ENCODE measurements at places on chromosomes 2 and 18.
A peak's percentile ranks its signal among the peaks of the same experiment; 100 is the strongest.

DNA sequence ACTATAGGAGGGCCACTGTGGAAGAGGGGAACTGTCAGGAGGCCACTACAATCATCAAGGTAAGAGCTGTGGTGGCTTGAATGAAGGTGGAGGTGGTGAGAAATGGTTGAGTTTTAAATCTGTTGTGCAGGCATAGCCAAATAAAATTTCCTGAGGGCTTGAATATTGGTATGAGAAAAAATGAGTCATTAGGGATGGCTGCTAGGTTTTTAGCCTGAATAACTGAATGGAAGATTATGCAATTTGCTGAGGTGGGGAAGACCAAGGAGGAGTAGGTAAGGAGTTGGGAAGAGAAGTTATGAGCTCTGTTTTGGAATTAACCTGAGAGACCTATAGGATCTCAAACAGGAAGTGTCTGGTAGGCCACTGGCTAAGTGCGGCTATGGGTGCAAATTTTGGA lies 84.0 kb downstream of the KLHL14 start:
- DNase-seq, result no peak

- no peak for DNase-seq
These were observed 39.8 kb downstream of the LPIN1 start for GRCh38 chr2:11786191-11786590.

- no peak for DNase-seq
These were observed 20.8 kb upstream of the CEP68 start for GRCh38 chr2:65035351-65035943.

DNA sequence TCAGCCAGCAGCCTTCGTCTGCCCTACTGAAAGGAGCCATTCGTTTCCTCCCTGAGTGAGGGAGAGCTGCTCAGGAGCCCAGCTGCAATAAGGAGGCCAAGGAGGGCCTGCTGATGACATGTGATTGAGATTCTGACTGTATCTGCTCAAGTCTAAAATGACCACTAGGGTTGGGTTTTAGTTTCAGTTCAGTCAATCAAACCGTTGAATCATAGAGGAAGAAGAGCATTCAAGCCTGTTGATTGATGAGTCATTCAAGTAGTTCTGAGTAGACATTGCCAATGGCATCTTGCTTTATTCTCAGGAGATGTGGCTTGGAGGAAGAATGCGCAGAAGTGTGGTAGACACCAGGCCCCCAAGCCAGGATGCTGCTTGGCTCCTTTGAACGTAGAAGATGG lies 19.9 kb upstream of the BCL2L11 start:
- peak; percentile 83 for DNase-seq

- no peak for DNase-seq
These were observed 238.5 kb downstream of the DYSF start for GRCh38 chr2:71691747-71692441.

DNA sequence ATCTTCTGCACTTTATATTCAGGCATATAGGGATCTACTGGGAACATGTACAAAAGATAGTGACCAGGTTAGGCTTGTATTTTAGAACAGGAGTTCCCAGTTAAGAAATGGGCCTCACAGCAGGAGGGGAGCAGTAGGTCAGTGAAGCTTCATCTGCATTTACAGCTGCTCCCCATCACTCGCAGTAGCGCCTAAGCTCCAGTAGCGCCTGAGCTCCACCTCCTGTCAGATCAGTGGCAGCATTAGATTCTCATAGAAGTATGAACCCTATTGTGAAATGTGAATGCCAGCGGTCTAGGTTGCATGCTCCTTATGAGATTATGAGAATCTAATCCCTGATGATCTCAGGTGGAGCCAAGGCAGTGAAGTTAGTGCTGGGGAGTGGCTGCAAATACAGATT lies 224.4 kb upstream of the CYRIA start:
- no peak for DNase-seq

- no peak for DNase-seq
These were observed 94.1 kb downstream of the FHOD3 start for GRCh38 chr18:36391426-36392145.

- DNase-seq, result no peak
These were observed 5.7 kb downstream of the PSME4 start for GRCh38 chr2:53964987-53965687.

DNA sequence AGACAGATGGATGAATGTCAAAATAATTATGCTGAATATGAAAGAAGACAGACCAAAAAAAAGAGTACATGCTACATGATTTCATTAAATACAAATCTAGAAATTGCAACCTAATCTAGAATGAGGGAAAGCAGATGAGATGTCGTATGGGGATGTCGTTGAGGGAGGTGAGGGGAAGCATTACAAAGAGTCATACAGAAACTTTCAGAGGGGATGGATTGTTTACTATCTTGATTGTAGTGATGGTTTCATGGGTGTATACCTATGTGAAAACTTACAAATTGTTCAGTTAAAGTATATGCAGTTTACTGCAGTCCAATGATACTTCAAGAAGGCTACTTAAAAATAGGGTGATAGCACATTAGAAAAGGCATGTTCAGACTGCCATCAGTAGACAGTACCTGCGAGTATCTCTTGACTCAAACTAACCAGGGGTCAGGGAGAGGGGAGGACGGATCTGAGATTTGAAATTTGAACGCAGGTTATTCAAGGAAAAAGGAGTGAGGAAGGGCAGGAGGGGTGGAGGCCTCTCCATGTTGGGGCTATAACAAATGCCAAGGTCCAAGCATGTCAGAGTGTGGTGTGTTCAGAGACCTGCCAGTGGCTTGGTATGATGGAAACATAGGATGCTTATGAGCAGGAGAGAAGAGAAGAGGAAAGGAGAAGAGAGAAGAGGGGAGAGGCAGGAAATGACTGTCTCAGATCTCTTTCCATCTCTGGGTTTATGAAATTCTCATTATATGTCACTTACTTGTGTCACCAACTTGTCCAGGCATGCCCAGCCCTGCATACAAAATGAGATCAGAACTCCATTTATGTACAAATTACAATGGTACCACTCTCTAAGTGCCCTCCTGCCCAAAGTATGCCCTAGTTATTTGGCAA lies 257.3 kb upstream of the CXCR4 start:
- peak; percentile 64 for DNase-seq

DNA sequence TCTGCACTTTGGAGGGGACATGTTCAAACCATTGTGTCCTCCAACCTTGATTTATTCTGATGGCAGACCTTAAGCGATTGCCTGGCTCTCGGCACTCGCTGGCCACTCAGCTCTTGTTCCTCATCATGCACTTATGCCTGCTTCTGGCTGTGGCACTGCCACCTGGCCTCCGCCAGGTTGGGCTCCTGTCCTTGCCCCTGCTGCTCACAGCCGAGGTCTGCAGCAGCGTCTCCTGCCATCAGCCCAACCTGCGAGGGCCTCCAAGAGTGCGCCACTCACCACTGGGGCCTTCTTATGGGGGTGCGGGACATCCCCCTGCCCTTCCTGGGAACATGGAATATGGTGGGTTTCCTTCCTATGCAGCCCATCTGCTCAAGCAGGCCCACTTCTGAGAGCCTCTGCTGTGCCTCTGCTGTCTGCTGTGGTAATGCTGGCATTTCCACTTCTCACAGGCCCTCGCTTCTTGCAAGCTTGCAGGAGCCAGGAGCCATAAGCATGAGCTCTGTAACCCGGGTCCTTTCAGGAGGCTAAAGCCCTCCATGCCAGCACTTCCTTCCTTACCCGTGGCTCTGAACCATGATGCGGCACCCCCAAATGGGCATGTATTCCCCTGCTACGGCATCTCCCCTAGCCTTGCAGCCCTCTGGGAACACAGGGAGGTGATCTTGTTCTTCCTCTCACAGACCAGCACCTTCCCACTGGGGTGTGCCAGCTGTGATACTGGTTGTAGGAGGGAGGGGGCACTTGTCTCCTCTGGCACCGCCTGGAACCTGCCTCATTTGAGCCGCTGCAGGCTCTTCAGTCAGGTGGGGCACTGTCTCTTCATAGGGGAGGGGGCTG lies 58.6 kb upstream of the HS6ST1 start:
- DNase-seq, result no peak

GRCh38 chr2:23631389-23631788 lies 246.4 kb downstream of the KLHL29 start:
- DNase-seq, result no peak

DNA sequence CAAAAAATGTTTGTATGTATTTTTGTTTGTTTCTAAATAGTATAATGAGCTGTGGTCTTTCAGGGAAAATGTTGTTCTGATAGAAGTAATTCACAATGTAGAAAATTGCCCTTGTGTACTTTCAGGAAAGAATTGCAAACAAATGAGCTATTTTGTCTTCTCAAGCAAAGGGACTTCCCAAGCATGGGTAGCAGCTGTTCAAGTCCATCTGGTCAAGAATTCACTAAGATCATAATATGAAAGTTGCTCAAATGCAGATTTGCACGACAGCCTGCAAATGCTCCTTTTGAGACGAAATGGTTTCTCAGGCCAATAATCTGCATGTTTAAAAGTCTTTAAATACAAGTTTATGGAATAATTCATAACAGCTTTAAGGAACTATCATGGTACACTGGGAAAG lies 51.9 kb upstream of the HNMT start:
- peak; percentile 57 for DNase-seq

- DNase-seq, result no peak
These were observed 21.3 kb upstream of the TMEM131 start for GRCh38 chr2:98016908-98017670.

DNA sequence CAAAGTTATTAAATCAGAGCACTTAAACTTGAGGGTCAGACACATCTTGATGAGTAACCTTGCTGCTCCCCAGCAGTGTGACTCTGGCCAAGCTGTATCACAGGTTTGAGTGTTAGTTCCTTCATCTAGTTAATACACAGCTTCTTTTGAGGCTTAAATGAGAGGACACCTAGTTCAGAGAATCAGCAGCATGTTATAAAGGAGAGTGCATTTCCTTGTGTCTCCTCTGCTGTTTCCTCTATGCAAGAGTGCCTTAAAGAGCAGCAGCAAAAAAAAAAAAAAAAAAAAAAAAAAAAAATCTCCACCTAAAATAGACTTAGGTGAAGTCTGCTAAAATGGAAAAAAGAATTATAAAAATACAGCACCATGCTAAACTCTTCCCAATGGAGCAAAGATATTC lies 261.9 kb downstream of the TCF4 start:
- no peak for DNase-seq

DNA sequence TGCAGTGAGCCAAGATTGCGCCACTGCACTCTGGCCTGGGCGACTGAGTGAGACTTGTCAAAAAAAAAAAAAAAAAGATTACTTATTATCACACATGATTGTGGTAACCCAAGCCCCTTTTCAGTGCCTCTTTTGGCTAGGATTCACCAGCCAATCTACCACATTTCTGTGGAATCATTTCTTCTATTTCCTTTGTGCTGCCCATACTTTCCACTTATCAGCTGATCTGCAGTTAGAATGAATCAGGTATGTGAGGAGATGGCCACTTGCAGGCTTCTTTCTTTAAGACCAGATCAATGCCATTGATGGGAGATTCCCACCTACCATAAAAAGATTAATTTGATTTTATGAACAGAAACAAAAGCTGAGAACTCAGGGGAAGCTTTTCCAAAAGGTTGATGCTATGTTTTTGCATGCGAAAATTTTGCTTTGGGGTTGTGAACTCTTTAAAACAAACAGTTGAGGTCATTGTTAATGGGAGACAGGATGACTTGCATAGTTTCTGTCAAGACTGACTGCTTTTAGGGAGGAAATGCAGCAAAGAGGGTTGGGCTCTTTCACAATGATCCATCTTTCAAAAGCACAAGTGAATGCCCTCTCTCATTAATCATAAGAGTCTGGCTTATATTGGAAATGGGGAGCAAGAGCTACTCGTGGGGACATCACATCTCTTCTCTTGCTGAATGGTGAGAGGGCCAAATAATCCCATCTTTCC lies 66.9 kb upstream of the CYP26B1 start:
- no peak for DNase-seq

DNA sequence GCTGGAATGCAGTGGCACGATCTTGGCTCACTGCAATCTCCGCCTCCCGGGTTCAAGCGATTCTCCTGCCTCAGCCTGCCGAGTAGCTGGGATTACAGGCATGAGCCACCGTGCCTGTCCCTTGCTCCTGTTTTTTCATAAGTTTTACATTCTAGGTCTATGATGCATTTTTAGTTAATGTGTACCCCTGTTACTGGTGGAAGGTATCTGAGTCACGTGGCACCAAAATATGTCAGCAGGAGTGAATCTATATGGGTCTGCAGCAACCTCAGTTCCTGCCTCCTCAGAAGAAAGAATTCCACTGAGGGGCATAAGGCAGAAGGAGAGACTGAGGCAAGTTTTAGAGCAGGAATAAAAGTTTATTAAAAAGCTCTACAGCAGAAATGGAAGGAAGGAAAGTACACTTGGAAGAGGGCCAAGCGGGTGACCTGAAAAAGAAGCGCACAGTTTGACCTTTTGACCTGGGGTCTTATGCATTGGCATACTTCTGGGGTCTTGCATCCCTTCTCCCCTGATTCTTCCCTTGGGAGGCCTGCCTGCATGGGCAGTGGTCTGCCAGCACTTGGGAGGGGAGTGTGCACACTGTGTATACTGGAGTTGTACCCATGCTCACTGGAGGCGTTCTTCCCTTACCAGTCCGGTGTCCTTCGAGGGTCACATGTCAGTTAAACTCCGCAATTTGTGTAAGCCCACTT lies 1.1 kb upstream of the MFSD2B start:
- DNase-seq, result no peak

DNA sequence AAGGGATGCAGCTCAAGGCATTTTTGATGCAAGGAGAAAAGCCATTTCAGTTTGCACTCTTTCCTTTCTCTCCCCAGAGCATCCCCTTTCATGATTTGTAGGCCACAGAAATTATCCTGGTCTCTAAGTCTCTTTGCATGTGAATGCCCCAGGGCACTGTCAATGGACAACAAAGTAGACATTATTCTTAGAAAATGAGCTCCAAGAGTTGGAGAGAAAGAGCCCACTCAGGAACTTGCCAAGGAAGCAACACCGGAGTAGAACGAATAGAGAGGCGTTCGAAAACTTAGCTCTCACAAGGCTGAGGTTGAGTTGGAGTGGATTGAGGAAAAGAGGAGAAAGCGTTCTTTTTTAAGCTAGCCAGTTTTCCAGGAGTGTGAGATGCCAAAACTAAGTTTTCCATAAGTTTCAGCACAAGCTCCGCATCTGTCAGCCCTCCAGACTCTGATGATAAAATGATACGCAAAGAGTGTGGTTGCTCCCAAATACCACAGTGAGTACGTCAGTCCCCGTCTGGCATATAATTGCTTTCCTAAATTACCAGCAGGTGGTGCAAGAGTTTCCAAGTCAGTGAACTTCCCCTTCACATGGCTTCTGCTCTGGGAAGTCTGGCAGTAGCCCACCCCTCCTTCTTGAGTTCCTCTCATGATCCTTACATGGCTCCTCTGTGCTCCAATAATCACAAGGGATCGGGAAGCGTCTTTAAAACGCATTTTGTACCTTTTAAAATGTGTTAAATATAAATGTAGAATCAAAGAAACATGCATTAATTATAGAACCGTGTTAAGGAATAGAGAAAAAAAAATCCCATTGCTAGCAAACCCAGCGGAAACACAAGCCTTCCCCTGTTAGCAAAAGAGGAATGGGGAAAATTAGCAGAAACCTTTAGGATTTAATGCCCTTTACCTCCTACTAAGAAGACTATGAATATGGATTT lies 1060.6 kb upstream of the FANCL start:
- peak; percentile 45 for DNase-seq

- DNase-seq, result no peak
These were observed 90.3 kb downstream of the RTP5 start for GRCh38 chr2:241959751-241960269.

DNA sequence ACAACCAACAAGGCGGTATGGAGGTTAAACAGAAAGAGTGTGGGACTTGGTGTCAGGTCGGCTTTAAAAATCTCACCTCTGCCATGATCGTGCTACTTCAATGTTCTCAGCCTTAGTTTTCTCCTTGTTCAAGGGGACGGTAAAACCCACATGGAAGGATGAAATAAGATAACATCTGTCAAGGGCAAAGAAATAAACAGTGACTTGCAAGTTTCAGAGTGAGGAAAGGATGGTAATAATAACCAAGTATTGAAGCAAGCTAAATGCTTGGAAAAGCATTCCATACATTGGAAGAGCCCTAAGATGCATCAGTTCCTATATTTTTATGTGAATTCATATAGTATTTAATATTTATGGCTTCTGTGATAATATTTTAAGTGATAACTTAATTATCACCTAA lies 29.8 kb upstream of the LMAN1 start:
- no peak for DNase-seq
